ENCODE measurements at places on chromosomes 12 and 14. TPM values are rescaled to one million over a fixed set of nuclear protein-coding genes. Genes with fewer than 3 reads are reported as not detected.

DNA sequence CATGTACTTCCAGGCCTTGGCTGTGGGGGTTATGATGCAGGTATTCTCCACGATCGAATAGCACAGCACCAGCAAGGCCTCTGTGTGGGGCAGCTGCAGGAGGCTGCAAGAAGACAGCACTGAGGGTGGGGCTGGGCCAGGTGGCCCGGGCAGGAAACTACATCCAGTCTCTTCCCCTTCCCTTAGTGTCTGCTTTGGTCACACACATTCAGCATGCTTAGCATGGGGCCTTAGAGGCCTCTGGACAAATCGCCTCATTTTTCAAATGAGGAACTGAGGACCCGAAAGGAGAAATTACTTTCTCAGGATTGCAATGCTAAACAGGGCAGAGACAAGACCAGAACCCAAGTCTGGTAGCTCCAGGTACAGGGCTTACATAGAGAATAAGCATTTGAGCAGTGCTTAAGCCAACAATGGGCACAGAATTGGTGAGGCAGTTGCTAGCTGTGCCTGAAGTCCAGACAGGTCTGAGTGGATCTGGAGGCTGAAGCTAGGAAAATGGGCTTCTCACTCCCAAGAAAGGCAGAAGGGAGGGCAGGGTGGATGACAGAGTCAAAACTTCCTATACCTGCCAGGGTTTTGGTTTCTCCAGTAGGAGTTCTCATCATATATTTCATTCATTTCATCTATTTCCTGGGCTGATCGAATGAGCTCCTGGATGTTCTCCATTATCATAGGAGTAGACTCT lies 3.5 kb downstream of the ACRBP start:
- no peak for DNase-seq

GRCh38 chr12:57388425-57388824 lies 42.4 kb downstream of the R3HDM2 start:
- DNase-seq, result no peak

DNA sequence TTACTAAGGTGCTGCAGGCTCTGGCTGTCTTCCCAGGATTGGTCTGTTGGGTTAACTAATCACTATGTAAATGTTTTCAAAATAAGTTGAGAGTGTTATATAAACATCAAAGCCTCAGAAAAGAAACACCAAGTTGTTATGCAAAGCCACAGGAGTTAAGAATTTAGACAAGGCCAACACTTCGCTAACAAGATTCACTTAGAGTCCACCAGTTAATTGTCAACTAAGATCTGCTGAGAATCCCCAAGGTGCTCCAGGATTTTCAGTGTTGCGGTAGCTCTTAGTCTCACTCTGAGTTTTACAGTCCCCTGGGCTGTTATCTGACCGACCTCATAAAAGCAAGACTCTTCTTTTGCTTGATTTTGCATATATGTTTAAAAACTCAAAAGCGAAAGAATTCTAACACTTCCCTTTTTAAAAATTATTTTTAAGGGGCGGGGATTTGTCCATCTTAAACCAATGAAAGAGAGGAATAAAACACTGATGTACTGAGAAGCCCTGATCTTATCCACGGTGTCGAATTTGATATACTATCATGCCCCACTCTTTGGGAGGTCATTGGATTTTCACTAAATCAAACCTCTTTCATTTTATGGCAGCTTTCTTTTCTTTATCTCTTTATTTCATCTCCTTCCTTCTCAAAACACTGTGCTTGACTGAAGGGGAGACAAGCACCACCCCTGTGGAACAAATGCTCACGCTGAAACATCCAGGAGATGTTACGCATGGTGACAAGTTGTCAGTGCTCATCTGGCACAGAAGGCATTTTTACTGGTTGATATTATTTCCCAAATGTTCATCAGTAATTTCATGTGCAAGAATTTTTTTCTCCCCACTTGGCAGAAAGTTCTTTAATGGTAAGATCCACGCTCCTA lies 7.0 kb downstream of the NIN start:
- no peak for DNase-seq

GRCh38 chr12:4286228-4286627 lies 12.7 kb downstream of the CCND2 start:
- DNase-seq, result no peak

PCED1B gene
- total RNA-seq, result 72.1 TPM

DNA sequence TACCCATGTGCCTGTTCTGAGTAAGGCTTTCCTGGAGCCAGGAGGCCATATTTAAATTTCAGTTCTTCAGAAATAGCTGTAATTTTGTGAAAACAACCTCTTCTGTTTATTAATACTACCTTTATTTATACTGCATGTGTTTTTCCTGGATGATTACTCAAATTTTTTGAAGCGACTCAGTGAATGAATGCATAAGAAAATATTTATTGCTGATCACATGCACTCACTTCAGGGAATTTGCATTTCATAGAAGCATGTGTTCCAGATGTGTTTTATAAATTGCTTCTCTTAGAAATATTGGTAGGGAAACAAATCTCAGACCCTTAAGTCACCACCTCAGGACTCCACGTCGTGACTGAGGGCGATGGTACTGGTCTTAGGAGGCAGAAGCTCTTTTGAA lies 21.8 kb upstream of the DCN start:
- no peak for DNase-seq

DNA sequence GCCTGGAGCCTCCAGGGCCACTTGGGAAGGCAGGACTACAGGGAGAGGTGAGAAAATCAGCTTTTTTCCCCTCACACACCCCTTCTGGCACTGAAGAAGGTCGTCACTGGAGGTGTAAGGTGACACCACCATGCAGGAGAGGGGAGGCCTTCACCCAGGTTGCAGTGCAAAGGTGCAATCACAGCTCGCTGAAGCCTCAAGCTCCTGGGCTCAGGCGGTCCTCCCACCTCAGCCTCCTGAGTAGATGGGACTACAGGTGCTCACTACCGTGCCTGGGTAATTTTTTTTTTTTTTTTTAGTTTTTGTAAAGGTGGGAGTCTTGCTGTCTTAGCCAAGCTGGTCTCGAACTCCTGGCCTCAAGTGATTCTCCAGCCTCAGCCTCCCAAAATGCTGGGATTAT lies 93.6 kb downstream of the TNFAIP2 start:
- no peak for DNase-seq

MUCL1 gene
- total RNA-seq, result not detected

SDR9C7 gene
- total RNA-seq, result not detected

DNA sequence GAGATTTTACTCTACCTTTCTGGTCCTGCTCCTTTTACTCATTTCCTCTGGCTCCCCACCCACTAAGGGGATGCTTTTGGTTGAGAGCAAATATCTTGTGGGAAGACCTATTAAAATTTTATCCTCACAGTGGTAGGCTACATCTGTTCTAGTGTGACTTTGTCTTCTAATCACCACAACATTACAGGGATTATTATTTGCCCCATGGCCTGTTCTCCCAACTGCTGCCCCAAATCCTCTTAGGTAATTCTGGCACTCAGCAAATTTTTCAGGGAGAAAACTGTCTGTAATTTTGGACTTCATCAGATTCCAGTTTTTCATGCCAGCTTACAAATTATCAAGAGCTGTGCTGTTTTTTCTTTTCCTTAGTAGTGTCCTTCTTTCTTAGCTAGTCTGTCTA lies 172.3 kb downstream of the GPHN start:
- no peak for DNase-seq

LACRT gene
- total RNA-seq, result not detected

ST8SIA1 gene
- total RNA-seq, result 0.29 TPM

MMP17 gene
- not detected for total RNA-seq

DNA sequence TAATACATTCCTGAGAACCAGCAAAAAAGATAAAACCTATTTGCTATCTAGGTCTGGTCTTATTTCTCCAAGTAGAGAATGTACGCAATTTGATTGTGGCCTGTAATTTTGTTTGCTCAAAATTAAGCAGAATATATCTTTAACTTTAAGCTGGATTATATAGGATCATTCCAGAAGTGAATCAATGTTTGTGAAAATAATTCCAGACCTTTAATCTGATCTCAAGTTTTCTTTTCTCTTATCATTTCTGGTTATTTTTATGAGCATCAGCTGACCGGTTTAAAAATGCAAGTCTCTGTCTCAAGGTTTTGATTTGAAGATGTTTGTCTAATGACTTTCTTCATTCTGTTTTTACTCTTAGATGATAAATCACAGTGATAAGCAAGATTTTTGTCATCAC lies 997.9 kb upstream of the FLRT2 start:
- no peak for DNase-seq

GRCh38 chr14:74235017-74235416 lies 4.2 kb upstream of the VSX2 start:
- DNase-seq, result no peak

DNA sequence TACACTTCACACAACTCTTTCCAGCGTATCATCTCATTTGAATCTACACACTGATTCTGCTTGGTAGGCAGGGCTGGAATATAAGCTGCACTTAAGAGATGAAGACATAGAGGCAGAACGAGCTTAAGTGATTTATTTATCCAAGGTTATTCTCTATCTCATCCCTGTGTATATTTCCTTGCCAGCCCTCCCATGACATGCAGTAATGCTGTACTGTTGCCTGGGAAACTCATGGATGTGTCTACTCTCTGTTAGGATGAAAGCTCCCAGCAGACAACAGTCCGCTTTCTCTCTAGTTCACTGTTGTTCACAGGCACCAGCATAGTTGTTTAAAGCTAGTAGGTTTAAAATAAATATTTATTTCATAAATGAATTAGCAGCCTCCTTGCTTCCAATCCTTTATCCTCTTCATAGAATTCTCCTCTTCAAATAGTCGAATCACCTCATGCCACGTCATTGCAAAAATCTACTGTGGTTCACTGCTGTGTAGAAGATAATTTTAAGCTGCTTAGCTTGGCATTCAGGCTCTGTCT lies 25.4 kb downstream of the FGF6 start:
- no peak for DNase-seq

PLEKHG7 gene
- total RNA-seq, result not detected

GRCh38 chr12:53308276-53308675 lies 8.8 kb downstream of the MYG1 start:
- no peak for DNase-seq

TESPA1 gene
- 84.6 TPM for total RNA-seq

GRCh38 chr12:77299001-77299400 lies 233.6 kb upstream of the E2F7 start:
- no peak for DNase-seq

DNA sequence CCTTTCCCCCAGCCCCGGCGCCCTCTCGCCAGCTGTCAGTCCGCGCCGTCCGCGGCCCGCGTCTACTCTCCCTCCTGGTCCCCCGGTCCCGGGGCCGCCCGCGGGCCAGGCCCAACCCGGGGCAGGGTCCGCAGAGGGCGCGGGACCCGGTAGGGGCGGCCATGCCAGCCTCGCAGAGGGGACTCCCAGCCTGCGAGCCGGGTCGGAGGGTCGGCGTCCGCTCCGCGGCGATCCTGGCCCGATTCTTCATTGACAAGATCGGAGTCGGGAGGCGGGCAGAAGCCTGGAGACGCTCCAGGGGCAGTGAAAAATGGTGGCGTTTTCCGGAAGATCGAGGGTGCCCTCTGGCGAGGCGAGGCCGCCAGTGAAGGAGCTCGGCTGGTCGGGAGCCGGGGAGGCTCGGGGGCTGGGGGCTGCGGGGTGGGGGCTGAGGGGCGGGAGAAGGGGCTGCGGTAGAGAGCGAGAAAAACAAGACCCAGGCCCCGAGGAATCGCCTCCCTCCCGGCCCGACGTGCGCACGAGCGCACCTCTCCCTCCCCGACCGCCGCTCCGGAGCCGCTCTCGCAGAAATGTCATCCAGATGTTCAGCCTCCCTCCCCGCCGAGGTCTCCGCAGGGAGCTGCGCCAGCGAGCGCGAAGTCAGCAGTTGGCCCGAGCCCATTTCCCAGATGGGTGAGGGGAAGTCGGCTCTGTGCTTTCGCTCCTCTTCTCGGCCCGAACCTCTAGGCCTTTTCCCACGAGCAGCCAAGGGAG lies 647 bp upstream of the TGFB3 start:
- peak; percentile 80 for DNase-seq

- DNase-seq, result no peak
Observed at GRCh38 chr12:31727192-31727591, 1.6 kb downstream of the AMN1 start.

DNA sequence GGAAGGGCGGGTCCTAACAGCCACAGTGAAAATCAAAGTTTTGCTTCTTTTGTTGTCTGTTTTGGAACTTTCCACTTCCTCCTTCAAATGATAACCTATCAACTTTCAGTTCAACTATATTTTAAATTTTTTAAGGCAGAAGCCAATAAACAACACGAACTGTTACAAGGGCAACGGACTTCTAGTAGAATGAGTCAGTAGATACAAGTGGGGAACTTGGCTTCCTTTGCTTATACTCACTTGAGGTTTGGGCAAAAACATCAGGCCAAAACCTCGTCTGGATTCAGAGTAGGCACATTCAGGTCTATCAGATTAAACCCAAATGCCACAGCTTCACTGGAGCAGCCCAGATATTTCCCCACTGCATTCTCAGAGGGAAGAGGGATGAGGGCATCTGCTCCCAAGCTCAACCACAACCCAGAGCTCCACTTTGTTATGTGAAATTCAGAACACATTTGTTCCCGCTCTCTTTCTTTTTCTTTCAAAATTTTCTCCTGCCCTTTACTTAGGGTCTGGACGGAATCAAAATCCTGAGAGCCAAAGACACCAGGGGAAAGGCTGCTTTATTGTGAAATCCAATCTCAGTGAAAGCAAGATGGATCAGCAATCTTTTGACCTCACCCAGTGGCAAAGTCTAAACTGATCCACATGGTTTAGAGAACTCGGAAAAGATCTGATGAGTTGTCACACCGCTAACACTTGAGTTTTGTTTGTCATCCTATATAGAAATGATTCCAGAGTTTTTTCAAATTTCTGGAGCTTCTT lies 152.5 kb upstream of the BTG1 start:
- peak; percentile 29 for DNase-seq

GRCh38 chr14:26528415-26529182 lies 69.2 kb downstream of the NOVA1 start:
- no peak for DNase-seq

BEST3 gene
- not detected for total RNA-seq

GRCh38 chr12:27780612-27781408 lies 774 bp upstream of the MANSC4 start:
- DNase-seq, result peak; percentile 48

RNASE1 gene
- total RNA-seq, result not detected

DNA sequence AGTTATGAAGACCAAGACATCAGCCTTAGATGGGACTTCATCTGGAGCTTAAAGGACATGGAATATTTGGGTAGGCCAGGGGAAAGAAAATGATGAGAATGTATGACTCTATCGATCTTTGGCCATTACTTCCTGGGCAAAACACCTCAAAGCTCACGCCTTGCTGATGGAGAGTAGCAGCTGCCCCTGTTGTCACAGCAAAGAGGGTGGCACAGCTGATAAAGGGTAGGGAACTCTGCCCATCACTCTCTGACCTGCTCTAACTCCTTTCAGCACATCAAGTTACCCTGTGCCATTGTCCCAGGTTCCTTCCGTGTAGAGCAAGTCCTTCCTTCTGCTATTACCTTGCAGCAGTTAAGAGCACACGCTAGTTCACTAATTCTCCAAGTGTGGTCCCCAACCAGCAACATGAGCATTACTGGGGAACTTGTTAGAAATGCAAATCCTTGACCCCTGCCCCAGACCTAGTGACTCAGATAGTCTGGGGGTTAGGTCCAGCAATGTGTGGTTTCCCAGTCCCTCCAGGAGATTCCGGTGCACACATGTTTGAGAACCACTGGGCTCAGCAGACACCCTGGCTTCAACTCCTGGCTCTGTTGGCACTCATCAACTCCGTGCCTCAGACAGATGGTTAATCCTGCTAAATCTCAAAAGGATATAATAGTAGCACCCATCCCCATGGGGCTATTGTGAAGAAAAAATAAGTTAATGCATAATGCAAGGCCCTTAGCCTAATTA lies 93.7 kb upstream of the EEA1 start:
- no peak for DNase-seq

Data from activated CD8-positive, alpha-beta T cell treated with anti-CD3 and anti-CD28 coated beads, Interleukin-2, amount 10 ng/mL, durations not matched to agents 7 days and 5 days (primary cell).